ENCODE measurements at places on chromosomes 7 and 10.

GRCh38 chr10:71178880-71179279 is 33.5 kb upstream of the UNC5B start:
- DNase-seq: no peak

- DNase-seq: no peak
Observed at GRCh38 chr7:86339051-86339450, 304.7 kb upstream of the GRM3 start.

- DNase-seq: no peak
Observed at GRCh38 chr7:116122972-116123595, 87.3 kb upstream of the TES start.

DNA sequence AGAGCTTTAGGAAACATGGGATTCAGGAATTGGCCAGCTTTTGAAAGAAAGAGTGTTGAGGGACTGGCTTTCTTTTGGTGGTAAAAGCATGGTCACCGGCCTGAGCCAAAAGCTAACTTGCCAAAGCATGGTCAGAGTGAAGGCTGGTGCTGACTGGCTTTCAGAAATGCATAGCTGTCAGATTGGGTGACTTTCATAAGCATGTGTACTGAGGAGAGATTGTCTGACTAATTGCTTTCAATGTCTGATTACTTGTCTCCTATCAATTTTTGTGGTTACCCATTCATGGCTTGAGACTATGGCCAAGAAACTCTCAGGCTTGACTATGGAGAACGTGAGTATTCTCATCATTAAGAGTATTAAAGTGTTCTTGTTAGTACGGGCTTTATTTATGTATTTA is 28.2 kb downstream of the ZNF25 start:
- no peak for DNase-seq

DNA sequence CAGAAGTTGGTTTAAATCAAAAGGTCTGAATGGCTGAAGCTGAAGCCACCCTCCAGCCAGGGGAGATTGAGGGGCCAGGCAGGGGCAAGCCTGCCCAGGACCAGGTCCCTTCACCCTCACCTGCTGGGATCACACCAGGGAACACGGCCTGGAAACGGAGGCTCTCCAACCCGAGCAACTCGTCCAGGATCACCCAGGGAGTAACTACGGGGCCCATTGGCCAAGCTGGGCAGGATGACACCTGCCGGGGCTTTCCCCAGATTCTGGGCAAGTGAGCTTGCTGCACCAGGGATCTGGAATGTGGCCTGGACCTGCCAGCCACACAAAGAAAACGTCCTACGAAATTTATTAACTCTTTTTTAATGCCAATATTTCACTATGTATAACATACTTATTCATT is 30.4 kb upstream of the PPP2R2D start:
- no peak for DNase-seq

DNA sequence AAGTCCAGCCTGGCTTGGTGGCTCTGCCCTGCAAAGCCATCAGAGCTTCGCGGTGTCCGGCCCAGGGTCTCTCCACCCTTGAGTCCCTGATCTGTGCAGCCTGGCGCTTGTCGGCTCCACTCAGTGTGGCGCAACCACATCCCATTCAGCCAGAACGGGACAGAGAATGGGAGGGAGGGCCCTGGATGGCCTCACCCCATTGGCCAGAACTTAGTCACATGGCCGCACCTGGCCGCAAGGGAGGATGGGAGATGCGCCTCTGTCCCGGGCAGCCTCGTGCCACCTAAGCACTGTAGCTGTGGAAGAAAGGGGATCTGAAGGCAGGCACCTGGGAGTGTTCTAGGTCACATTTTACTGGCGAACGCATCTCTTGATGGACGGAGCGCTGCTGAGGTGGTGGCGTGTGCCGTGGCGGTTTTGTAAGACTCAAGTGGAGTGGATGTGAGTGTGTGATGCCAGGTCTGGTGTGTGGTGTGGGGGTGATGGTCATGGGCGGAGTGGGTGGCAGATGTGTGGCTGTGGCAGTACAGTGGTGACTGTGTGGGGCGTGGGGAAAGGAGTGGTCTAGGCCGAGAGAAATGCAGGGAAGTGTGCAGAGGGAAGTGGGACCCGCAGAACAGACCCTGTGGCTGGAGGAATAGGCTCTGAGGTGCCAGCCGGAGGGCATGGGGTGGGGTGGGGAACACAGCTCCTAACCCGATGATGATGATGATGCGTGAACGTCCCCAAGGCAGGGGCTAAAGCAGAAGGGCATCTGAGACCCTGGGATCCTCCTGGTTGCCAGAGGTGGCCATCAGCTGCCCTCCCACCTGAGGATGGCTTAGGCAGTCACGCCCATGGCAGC is 19.0 kb downstream of the CLEC2L start:
- DNase-seq: no peak

DNA sequence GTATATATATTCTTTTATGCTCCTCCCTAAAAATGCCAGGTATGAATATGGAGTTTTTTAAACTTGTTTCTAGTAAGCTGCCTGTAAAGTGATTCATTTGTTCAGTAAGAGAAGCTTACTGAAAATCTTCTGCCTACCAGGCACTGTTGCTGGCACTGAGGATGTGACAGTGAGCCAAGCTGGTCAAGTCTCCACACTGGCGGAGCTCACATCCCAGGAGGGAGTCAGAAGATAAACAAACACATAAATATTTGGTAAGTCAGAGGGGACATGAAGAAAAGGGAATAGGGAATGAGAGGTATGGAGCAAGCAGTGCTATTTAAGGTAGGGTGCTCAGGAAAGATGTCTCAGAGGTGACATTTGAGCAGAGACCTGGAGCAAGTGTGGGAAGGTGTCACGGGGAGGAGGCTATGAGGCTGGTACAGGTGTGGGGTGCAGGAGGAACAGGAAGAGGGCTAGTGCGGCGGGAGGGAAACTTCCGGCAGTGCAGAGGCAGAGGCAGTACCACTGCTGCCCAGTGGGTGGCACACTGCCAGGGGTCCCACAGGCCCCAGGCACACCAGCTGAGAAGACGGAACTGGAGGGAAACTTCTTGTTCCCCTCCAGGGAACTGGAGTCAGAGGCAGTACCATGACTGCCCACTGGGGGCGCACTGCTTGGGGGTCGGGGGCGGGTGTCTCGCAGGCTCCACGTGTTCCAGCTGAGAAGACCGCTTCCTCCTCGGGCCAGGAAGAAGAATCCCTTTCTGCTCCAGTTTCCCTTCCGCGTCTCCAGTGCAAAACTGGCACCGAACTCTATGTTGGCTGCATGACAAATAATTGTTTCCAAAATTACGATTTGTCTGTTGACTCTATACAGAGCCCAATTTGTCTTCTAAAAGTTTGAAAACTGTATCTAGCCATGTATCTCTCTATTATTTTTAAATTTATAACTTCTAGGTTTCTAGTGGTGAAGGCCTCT is 161.0 kb downstream of the TEX36 start:
- DNase-seq: peak; percentile 50

- no peak for DNase-seq
Observed at GRCh38 chr10:121306159-121306673, 292.0 kb downstream of the FGFR2 start.
